ENCODE measurements at places on chromosomes 1 and 21.

- no peak for DNase-seq
These were observed 90.9 kb upstream of the KCNK1 start for GRCh38 chr1:233523047-233523446.

GRCh38 chr1:43121256-43121900 lies 50.7 kb downstream of the EBNA1BP2 start:
- no peak for DNase-seq

DNA sequence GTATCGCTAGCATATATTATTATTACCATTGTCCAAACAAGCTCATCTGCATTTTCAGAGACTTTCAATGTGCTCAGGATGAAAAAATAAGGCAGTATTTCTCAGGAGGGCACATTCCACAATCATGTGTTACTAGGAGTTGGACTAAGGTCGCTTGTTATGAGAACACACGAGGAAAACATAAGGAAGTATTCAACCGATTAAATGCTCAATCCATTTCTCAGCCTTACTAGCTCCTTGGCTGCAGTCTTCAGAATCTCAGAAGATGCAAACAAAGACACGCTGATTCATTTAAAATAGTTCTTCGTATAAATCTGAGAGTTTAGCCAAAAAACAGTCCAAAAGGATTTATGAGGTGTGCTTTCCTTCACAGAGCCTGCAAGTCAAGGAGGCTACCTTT lies 82.0 kb upstream of the JAK1 start:
- no peak for DNase-seq

GRCh38 chr1:18635891-18636595 lies 5.4 kb downstream of the PAX7 start:
- no peak for DNase-seq

- DNase-seq: no peak
These were observed 26.1 kb upstream of the PSMG1 start for GRCh38 chr21:39209334-39209688.

DNA sequence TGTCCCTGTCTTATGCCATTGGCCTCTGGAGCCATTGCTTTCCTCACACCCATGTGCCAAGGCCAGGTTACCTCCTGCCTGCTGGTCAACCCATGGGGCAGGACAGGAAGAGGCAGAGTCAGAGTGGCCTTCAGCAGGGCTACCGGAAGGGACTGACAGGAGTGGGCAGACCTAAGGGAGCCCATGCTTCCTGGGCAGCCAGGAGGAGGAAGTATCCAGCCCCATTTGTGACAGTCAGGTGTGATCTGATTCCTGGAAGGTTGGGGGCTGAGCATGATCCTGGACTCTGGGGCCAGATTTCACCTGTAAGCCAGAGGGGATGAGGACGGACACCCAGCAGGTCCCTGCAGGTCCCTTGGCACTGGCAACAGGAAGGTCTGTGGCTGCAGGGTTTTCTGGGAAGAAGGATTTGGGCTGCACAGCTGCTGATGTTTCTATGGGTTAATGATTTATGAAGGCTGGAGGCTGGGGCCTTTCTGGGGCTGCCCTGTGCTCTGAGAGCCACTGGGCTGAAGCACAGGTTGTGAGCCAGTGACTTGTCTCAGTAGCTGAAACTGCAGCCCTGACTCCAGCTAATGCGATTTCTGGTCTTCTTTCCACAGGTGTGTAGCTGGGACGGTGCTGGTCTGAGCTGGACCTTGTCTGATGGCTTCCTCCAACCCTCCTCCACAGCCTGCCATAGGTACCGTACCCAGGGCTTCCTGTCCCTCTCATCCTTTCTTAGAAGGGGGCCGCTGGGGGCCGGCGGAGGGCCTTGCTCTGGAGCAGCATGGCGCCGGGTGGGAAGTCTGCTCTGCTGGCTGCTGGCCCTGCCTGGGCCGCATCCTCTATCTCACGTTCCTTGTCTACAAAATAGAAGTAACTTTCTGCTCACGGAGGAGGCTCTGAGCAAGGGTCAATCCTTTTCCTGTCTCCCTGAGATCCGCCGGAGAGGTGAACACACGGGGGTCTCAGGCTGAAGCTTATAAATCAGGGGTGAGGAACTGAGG lies 40.7 kb downstream of the ARHGEF10L start:
- no peak for DNase-seq

DNA sequence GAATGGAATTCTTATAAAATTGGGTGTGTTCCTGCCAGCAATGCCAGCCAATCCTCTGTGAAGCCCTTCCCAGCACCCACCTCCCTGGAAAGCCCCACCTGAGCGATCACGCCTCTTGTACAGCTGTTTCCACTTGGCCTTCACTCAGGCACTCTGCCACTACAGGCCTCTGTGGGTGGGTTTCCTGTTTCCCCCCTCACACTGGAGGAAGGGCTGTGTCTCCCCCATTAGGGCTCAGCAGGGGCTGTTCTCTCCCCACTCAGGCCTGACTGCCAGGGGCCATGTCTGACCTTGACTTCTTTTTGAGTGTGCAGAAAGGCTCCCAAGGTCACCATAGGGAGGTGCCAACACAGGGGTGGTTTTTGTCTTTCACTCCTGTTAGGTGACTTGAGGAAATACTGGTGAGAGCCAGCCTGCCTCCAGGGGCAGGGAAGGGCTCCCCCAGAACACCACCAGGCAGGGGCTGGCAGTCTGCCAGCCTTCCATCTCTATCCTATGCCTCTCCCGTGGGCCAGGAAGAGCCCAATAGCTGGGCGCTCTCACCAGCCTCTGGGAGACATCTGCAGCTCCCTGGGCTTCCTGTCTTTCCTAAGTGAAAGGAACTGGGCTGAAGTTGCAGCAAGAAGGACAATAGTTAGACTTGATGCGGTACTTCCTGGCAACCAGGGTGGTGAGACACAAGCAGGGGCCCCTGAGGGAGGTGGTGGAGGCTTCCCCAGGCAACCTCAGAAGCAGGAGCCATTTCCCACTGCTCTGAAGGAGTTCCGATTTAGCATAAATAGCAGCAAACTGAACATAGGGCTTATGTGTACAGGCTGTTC lies 49.1 kb downstream of the ELK4 start:
- no peak for DNase-seq

DNA sequence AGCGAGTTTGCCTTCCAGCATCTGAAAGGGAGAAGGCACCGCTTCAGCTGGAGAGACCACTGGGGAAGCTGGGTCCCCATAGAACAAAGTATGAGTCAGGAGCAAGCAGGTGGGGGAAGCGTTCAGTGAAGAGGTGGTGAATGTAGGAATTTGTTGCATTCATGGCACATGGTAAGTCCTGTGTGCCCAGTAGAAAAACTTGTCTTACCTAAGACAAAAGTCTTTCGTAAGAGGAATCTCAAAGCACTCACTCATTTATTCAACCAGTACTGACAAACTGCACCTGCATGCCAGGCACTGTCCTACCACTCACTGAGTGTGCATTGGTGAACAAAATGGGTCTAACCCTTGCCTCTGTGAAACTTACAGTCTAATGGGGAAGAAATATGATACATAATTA lies 9.2 kb upstream of the ERRFI1 start:
- DNase-seq: no peak

GRCh38 chr1:245197911-245198379 lies 43.2 kb downstream of the KIF26B start:
- DNase-seq: no peak

GRCh38 chr1:243896313-243896712 lies 46.3 kb upstream of the AKT3 start:
- no peak for DNase-seq

DNA sequence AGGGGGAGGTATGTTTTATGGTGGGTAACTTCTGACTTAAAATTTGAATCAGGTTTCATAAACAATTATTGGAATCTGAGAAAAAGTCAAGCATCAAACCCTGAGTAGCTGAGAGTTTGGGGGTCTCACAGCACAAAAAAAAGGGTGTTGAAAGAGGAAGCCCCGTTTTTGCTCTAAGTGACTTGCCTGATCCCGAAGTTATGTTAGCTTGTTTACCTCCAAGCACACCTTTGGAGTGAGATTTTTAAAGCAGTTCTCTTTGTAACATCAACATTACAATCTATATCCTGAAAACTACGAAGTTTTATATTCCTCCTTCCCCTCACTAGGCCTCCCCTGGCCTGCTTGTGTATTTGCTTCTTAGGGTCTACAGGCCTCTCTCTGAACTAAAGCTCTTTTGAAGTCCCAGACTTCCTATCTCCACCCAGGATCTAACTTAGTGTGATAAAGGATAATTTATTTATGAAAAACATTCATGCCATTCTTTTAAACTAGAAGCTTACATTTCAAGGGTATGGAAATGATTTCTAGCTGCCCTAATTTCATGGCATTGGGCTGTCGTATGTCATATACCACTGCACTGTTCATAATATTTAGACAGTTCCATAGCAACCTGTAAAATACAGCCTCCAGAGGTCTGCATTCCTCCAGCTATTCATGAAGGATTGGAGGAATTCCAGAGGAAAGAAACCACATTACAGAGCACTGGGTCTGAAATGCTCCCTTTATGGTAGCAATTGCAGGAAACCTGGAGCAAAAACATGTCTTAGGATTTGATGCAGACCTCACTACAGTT lies 36.1 kb upstream of the RGS1 start:
- DNase-seq: no peak

- no peak for DNase-seq
These were observed 81.6 kb upstream of the DISP3 start for GRCh38 chr1:11397151-11397901.

GRCh38 chr1:119660253-119661083 lies 12.4 kb upstream of the ZNF697 start:
- no peak for DNase-seq

- no peak for DNase-seq
These were observed 138.8 kb upstream of the RAB4A start for GRCh38 chr1:229132106-229132443.

DNA sequence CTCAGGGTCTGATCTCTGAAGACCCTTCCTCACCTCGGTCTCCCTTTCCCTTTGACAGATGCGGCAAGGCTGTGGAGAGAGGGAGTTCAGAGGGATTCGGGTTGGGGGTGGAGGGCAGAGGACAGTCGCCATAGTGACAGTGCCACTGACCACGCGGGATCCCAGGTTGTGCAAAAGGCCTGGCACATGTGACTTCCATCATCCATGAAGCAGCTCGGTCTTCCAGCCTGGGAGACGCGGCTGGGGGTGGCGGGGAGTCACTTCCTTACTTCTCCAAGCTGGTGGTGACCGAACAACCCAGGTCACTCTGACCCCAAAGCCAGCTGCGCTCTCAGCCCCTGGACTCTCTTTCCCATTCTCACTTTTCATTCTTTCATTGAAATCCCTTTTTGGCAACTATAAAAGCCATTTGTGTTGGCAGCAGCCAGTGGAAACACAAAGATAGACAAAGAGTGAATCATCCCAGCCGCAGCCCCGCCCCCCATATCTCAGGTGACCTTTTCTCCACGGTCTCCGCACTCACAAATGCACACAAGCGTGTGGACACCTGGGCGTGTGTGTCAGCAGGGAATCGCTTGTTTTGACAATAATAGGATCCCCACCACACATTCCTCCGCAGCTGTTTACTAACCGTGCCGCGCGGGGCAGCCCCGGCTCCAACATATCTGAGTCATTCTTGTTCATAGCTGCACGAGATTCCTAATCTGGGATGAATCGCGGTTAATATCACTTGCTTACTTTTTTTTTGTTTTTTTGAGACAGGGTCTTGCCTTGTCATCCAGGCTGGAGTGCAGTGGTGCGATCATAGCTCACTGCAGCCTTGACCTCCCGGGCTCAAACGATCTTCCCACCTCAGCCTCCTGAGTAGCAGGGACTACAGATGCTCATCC lies 68.3 kb downstream of the DHRS3 start:
- no peak for DNase-seq

- no peak for DNase-seq
These were observed 15.0 kb upstream of the LEMD1 start for GRCh38 chr1:205436776-205437410.

DNA sequence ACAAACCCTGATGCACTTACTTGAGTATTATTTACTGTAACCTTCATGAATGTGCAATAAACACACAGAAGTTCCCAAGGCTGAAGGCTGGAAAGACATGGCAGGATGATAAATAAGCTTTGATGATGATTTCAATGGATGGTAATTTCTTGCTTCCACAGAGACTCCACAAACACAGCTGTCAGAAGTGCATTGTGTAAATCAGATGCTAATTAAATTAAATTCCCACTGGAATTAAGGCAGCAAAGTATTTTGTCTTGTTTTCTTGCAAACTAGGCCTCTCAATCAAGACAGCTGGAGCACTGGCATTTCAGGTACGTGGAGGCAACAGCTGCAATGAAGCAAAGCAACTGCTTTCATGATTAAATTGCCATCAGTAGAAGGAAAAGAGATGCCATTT lies 24.1 kb downstream of the FAM177B start:
- no peak for DNase-seq

- no peak for DNase-seq
These were observed 9.2 kb upstream of the COL6A1 start for GRCh38 chr21:45972353-45972715.

GRCh38 chr1:239655023-239655422 lies 268.7 kb downstream of the CHRM3 start:
- DNase-seq: no peak

- DNase-seq: no peak
These were observed 1.7 kb upstream of the ELK4 start for GRCh38 chr1:205633421-205633976.

GRCh38 chr1:30882678-30883388 lies 25.7 kb downstream of the SDC3 start:
- DNase-seq: no peak

GRCh38 chr21:45541221-45542039 lies 810 bp downstream of the SLC19A1 start:
- DNase-seq: peak; percentile 80

DNA sequence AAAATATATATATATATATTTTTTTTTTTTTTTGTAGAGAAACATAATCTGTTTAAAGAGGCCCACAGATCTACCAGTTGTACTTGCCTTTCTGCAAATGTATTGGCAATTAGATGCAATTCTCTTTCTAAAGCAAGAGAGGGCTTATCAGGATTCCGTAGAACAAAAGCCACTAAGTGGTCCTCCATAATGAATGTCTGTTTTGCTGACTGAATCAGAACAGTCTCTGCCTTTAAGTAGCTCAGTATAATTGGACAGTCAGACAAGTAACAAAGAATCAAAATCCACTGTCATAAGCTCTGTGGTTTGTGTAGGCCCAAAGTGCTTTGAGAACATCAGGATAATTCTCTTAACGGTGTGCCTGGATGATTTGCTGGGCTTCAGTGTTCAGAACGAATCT lies 17.3 kb downstream of the SARS1 start:
- no peak for DNase-seq

- no peak for DNase-seq
These were observed 86.6 kb upstream of the EDN2 start for GRCh38 chr1:41571041-41571440.

- no peak for DNase-seq
These were observed 85.9 kb downstream of the PDE9A start for GRCh38 chr21:42739061-42739931.

DNA sequence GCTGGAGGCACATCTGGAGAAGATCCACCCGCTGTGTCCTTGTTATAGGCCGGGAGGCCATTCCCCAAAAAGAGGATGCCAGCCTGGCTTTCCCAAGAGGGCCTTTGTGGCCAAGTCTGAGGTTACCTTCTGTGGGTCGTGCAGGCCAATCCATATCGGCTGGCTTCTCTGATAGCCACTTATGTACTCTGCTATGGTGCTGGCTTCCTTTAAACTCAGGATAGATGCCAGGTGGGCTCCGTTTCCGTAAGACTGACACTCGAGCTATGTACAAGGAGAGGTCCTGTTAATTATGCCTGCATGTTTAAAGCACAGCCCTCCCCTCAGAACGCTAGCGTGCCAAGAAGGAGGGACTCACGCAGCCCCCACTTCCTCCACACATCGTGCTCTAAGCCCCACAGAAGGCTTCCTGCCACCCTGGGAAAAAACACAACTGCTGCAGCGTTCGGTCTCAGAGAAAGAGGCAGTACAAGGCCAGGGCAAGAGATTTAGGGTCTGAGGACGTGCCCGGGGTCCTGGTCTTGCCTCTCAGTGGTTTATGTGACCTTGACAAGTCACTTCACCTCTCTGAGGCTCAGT lies 11.6 kb downstream of the REG4 start:
- DNase-seq: peak; percentile 22

All from activated T-cell treated with anti-CD3 and anti-CD28 coated beads, Interleukin-2, amount 50 U/mL, for 72 hours (primary cell).